ENCODE measurements at places on chromosomes 5 and 9.

DNA sequence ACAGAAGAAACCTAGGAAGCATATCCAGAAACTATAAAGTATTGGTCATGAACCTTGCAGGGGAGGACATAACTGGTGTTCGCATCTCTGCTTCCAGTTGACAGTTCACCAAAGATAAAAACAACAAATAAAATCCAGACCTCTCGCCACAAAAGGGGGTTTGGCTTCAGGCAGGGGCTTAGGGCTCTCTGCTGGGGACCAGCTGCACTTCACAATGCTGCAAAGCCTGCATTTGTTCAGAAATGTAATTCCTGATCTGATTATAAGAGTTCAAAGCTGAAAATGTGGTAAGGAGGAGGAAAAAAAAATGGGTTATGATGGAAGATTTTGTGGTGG is 79.0 kb downstream of the PDE4D start:
- no peak for DNase-seq

DNA sequence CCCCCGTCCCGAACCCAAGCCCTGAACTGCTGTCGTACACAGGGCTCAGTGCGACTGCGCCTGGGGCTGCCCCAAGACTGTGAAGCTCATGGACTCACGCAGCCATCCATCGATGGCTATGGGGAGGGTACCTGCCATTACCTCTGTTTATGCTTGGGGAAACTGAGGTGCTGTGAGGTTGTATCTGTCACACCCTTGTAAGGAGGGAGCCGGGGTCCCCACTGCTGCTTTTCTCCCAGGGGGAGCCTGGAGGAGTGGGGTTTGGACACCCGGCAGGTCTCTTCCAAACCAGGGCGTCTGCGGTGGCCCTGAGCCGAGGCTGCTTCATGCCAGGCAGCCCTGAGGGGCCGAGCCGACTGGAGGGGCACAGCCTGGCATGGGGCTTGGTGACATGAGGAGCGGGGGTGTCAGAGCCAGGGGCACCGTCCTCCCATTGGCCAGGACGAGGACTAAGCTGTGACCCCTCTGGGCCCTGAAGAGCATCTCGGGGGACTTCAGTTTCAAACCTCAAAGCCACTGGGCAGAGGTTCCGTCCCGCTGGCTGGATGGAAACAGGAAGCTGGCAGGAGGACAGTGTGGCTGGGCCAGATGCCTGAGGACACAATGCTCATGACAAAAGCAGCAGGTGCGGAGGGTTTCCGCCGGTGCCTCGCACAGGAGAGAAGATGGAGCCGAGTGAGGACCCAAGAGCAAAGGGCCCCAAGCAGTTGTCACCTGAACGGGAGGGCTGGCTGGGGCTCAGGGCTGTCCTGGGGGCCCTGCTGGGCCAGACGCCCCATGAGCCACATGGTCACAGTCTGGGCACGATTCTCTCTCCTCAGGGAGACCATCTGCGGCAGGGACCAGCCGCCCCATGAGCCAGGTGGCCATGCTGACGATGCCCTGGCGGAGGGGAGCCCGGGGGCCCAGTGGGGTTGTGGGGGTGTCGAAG is 54.4 kb upstream of the EXOC3 start:
- DNase-seq = no peak

DNA sequence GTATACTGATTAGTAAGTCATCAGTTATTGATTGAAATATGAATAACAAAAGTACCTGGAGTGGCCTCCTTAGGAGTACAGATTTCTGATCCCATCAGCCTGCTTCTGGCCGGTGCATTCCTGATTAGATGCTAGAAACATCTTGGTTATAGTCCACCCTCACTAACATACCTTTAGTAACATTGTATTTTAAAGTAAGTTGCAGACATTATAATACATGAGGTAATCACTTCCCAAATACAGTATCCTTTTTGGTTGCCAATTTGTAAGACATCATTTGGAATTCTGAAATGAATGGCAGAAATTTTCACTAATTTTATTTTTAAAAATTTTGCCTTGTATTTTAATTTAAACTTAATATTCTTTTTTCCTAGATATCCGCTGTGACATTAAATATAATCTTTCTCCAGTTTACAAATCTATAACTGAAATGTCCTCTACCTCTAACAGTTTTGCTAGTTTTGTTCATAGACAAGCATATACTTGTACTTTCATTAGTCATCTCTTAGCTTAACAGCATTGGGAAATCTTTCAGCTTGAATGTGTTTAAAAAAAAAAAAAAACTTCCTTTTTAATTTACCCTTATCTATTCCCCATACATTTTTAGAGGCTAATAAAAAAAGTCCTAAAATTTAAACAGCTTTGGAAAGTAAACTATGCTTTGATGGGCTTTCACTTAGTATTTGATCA is 178.9 kb downstream of the XRCC4 start:
- DNase-seq = no peak

- DNase-seq = peak; percentile 63
These were observed at the start of gene CDKN2A for GRCh38 chr9:21993893-21994555. TSS of gene CDKN2A (minus strand) at chr9:21994392.

- no peak for DNase-seq
These were observed 24.9 kb upstream of the PTGES start for GRCh38 chr9:129777769-129778130.

GRCh38 chr9:137493364-137494103 is 34.4 kb upstream of the NSMF start:
- DNase-seq = no peak

DNA sequence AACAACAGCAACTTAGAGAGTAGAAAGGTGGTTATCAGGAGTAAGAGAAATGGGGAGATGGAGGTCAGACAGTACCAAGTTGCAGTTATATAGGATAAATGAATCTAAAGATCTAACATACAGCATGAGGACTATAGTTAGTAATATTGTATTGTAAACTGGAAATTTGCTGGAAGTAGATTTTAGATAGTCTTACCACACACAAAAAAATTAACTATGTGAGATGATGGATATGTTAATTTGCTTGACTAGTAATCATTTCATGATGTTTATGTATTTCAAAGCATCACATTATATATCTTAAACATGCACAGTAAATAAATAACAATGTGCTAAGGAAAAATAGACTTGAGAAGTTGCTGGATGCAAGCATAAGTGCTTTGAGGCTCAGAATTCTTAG is 622.1 kb downstream of the CCDC171 start:
- DNase-seq = no peak

- no peak for DNase-seq
These were observed 61.2 kb upstream of the TAF11L2 start for GRCh38 chr5:17436761-17437221.

GRCh38 chr5:149212198-149212951 is 59.3 kb upstream of the AFAP1L1 start:
- DNase-seq = no peak

DNA sequence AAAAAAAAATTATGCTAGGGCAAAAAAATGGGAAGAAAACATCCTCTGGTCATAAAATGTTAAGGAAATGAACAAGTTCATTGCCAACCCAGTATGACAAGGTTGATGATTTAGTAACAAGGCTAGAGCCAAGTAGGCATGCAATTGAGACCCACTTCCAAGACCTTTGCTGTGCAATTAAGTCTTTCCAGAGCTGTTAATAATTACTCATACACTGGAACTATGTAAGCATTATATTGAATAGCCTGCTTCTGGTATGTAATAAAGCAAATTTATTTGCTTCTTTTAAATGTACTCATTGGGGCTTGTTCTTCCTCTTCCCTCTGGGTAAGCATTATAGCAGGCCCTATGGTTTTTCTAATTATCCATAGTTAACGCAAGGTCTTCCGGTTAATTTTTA is 32.5 kb upstream of the SNAPC3 start:
- DNase-seq = no peak

- DNase-seq = no peak
These were observed 21.5 kb downstream of the PALM2AKAP2 start for GRCh38 chr9:109801484-109801883.

GRCh38 chr9:128412120-128412790 is 8.4 kb upstream of the CERCAM start:
- peak; percentile 73 for DNase-seq

- no peak for DNase-seq
These were observed 34.5 kb upstream of the ZNF366 start for GRCh38 chr5:72541501-72542225.

- DNase-seq = no peak
These were observed 107.4 kb downstream of the LMNB1 start for GRCh38 chr5:126884269-126884819.

GRCh38 chr5:55597014-55597981 is 62.5 kb upstream of the PLPP1 start:
- DNase-seq = no peak

GRCh38 chr5:88997937-88998336 is 115.0 kb upstream of the MEF2C start:
- DNase-seq = no peak

Data from COR-L47 (cell line).